HepG2 (cell line): ENCODE measurements at places on chromosomes 2 and 18. TPM values are rescaled to one million over a fixed set of nuclear protein-coding genes. Genes with fewer than 3 reads are reported as not detected.

GRCh38 chr2:50856016-50856541 lies 175.9 kb downstream of the NRXN1 start:
- DNase-seq: no peak
- H3K36me3 ChIP-seq: no peaks in the 10 kb centered on the region
- no peak overlapping the region for H3K27ac ChIP-seq
- H3K4me3 ChIP-seq: no peak overlapping the region
- no peaks in the 10 kb centered on the region for H3K4me1 ChIP-seq

The TBR1 gene
- not detected in 2 replicates for total RNA-seq

DNA sequence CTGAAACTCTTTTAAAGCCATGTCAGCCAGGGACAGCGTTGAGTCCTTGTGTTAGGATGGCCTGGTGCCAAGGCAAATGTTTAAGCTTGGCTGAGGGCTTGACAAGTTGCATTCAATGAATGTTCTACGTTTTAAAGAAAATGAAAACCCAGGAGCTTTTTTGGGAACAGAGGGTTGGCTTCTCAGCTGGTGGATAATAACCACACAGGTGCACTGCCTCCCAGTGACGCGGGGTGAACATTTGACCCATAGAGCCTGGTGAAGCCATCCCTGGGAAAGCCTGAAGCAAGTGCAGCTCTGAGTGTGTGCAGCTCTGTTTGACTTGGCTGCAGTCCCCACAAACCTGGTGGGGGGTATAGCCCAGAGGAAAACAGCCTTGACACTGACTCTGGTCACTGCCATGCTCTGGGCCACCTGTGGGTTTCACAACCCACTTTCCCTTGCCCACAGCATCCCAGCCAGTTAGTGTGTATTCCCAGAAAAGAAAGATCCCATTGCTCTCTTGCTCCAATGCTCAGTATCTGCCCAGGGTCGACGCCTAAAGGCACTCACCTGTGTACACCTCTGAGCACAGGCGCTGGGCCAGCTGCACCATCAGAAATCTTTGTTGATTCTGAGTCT lies 874.9 kb downstream of the RNF144A start:
- H3K4me3 ChIP-seq: no peak overlapping the region
- DNase-seq: peak; percentile 18
- no peaks in the 10 kb centered on the region for H3K36me3 ChIP-seq
- no peak overlapping the region for H3K27ac ChIP-seq
- no peaks in the 10 kb centered on the region; the same call in 2 of the 3 replicates for H3K27me3 ChIP-seq
- H3K4me1 ChIP-seq: no peaks in the 10 kb centered on the region

The TMEM247 gene
- not detected in 2 replicates for total RNA-seq

DNA sequence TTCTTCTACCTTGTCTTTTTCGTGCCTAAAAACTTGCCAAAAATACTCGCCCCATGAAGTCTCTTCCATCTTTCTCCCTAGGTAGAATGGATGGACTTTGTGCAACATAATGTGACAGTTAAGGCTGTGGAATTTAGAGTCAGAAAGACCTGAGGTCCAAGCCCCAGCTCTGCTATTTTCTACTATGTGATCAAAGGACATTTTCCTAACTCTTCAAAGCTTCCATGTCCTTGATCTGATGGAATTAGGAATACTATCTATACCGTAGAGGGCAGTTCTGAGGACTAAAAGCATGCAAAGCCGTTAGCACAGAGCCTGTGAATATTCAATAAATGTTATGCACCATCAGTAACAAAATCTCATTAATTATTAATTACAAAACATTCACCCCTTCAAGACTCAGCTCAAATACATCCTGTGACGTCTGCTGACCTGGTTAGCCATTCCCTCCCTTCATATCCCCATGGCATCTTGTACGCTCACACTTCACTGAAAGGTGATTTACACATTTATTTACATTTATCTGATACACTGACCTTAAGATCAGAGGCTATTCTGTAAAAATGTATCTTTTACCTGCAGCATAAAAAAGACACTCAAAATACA lies 15.1 kb downstream of the IWS1 start:
- H3K4me1 ChIP-seq: peaks cover 60% of the 10 kb centered on the region
- peaks cover 12% of the 10 kb centered on the region for H3K36me3 ChIP-seq
- no peak overlapping the region for H3K4me3 ChIP-seq
- H3K27ac ChIP-seq: peak overlapping the region; percentile 60
- H3K27me3 ChIP-seq: no peaks in the 10 kb centered on the region

DNA sequence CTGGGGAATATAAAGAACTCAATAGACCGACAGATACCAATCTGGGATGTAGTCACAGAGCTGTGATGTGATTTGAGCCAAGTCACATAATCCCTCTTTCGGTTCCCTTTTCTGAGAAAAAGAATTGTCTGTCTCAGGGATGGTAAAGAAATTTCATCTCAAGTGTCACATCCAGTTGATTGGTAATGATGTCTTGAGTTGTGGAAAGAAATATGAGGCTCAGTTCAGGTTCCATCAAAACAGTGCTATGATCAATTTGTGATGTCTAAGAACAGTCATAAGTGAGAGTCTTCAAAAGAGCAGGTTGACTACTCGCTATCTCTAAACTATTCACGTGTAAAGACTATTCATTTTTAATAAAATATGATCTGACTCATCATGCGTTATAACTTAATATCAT lies 223.3 kb downstream of the METTL4 start:
- no peak overlapping the region for H3K4me3 ChIP-seq
- H3K27me3 ChIP-seq: no peaks in the 10 kb centered on the region; the same call in 1 of the 2 replicates
- H3K27ac ChIP-seq: no peak overlapping the region
- H3K4me1 ChIP-seq: no peaks in the 10 kb centered on the region
- no peak for DNase-seq

DNA sequence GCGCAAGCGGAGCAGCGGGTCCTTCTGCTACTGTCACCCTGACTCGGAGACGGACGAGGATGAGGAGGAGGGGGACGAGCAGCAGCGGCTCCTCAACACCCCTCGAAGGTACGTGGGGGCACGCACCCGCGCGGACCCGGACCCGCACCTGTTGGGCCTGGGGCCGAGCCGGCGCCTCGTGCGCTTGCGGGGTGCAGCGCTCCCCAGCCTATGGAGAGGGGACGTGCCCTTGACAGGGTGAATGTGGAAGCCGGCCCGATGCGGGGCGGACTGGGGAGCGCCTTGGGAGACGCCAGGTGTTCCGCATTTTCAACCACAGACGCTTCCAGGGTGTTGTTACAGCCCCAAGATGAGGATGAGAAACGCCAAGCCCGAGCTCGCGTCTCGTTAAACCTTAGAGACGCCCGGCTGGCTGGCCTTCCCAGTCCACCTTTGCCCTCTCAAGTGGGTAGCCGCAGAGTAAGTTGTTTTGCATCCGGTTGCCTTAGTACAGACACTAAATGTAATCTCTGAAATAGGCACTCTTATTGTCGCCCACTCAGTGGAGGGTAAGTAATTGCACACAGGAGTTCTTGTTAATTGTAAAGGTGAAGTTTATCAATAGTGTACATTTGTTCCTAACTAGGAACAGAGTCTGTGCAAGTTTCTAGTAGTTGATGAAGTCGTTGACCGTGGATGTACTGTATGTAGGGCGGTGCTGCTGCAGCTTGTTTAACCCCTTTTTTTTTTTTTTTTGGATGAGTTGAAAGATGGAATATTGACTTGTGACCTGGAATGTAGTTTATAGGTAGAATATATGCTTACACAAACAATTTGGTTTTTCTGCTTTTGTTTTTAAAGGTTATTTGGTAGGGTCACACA lies 815 bp downstream of the GMCL1 start:
- no peaks in the 10 kb centered on the region for H3K27me3 ChIP-seq
- H3K27ac ChIP-seq: peak overlapping the region; percentile 56
- H3K36me3 ChIP-seq: no peaks in the 10 kb centered on the region; the same call in 1 of the 3 replicates

- peaks cover 9% of the 10 kb centered on the region; the same call in 1 of the 2 replicates for H3K4me1 ChIP-seq
- H3K36me3 ChIP-seq: no peaks in the 10 kb centered on the region
- H3K27ac ChIP-seq: no peak overlapping the region
Measured at GRCh38 chr2:64213532-64214275, 69.5 kb upstream of the PELI1 start.

- no peak overlapping the region for H3K27ac ChIP-seq
- H3K36me3 ChIP-seq: no peaks in the 10 kb centered on the region
- H3K4me3 ChIP-seq: no peak overlapping the region
- no peaks in the 10 kb centered on the region for H3K4me1 ChIP-seq
- no peak for DNase-seq
Measured at GRCh38 chr18:76657911-76658470, 162.9 kb upstream of the ZNF516 start.

The TOGARAM2 gene
- under 0.01 TPM in 1 of 2 replicates, not detected in the other for total RNA-seq

DNA sequence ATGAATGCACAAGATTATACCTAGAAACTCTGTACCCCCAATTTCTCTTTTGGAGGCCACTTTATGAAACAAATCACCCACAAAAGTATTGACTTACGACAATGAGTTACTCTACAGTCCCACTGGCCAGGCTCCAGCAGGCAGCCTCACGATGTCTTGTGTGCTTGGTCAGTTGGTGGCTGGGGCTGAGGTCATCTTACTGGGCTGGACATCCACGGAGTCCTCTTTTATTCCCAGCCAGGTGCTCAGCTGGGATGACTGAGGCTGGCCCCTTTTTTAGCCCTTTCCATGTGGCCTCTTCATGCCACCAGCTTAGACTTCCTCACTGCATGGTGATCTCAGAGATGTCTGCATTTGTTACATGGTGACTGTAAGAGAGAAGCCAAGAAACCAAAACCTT lies 8.9 kb upstream of the ID2 start:
- no peak overlapping the region for H3K4me3 ChIP-seq
- H3K36me3 ChIP-seq: no peaks in the 10 kb centered on the region
- no peaks in the 10 kb centered on the region for H3K27me3 ChIP-seq
- H3K27ac ChIP-seq: no peak overlapping the region
- DNase-seq: no peak

DNA sequence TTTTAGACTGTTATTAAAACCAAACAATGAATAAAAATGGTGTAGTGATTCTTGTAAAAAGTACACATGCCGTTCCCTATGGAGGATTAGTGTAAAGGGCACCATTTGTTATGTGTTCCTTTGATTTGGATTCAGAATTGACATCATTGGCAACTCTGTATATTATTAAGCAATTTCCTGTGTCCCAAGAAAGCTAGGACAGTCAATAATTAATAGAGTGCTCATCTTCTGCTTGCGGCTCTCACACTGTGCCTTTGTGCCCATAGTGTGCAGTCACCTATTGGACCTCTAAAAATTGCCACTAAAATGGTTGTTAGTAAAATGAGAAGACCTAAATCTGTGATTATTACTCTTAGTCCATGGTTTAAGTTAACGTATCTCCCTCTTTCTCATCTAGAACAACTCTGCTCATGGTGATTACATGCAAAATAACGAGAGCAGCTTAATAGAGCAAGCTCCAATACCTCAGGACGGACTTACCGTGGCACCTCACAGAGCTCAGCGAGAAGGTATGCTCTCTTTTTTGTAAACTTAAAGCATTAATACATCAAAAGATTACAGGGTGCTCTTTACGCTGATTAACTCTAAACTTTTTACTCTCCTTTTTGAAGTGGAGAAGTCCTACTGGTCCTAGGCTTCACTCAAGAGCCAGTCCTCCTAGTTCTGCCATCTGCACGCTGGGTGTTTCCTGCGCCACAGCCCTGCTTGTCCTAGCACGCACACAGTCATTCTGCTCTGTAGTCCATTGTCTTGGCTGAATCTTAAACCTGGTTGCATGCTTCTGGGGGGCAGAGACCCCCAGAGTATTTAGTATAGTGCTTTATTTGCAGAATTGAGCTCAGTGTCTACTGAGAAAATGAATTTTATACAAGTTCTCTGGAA lies 16.7 kb downstream of the ZCCHC2 start:
- peaks cover 57% of the 10 kb centered on the region for H3K4me1 ChIP-seq
- H3K36me3 ChIP-seq: peaks cover 18% of the 10 kb centered on the region
- H3K4me3 ChIP-seq: peak overlapping the region; percentile 2; the same call in 1 of the 2 replicates
- peak overlapping the region; percentile 46 for H3K27ac ChIP-seq
- DNase-seq: peak; percentile 53

The ERFE gene
- not detected in 2 replicates for total RNA-seq

The PSMA8 gene
- total RNA-seq: not detected in 2 replicates

DNA sequence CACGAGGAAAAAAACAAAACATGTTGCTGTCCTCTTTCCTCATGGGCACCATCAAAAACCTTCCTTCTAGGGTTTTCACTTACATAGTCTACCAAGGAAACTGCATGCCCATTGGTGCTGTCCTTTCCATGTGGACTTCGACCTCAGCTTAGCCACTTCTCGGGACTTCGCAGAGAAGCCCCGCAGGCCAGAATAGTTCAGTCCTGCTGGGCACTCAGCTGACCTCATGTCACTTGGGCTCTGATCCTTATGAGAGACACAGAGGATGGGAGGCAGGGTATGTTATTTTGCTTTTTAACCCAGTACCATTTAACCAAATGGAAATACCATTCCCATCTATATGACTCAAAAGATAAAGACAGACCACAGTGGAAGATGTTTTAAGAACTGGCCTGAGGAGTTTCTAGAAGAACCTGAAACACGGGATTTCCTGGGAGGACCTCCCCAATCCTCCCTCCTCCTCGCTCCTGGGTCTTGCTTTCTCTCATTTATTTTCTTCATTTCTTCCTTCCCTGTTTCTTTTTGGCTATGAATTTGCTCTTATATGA lies 28.4 kb downstream of the AAK1 start:
- no peak overlapping the region for H3K27ac ChIP-seq
- peaks cover 13% of the 10 kb centered on the region for H3K4me1 ChIP-seq
- no peak overlapping the region for H3K4me3 ChIP-seq
- H3K27me3 ChIP-seq: no peaks in the 10 kb centered on the region
- DNase-seq: peak; percentile 10

DNA sequence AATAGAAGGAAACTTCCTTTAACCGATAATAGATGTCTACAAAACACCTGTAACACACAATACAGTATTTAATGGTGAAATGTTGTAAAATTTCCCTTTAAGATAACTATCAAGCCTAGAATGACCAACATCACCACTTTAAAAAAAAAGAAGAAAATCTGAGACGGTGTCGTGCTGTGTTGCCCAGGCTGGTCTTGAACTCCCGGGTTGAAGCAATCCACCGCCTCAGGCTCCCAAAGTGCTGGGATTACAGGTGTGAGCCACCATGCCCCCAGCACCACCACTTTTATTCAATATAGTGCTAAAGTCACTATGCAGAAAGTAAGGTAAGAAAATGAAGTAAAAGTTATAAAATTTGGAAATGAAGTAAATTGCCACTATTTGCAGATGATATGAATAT lies 96.9 kb downstream of the MYOM1 start:
- H3K27ac ChIP-seq: no peak overlapping the region
- H3K27me3 ChIP-seq: no peaks in the 10 kb centered on the region
- H3K4me3 ChIP-seq: no peak overlapping the region
- peaks cover 41% of the 10 kb centered on the region for H3K4me1 ChIP-seq
- no peak for DNase-seq

DNA sequence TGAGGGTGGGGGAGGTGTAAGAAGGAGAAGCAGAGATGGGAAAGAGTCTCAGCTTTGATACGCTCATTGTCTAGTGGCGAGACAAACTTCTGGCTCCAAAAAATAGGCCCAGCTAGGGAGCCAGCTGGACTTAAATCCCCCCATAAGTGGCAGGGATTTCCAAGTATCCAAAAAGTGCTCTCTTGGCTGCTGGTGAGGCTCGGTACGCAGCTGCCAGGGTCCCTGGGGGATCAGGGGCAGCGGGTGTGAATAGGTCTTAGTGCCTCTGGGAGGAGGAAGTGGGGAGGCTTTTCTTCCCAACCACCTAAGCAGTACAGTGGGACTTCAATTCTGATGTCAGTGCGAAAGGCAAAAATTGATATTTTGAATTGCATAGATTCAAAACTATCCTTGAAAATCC lies 73.5 kb downstream of the ALK start:
- no peaks in the 10 kb centered on the region for H3K27me3 ChIP-seq
- no peak overlapping the region for H3K4me3 ChIP-seq
- H3K36me3 ChIP-seq: no peaks in the 10 kb centered on the region
- DNase-seq: no peak
- H3K27ac ChIP-seq: no peak overlapping the region

GRCh38 chr2:235856151-235856854 lies 311.9 kb downstream of the GBX2 start:
- no peaks in the 10 kb centered on the region for H3K4me1 ChIP-seq
- H3K36me3 ChIP-seq: peaks cover 2% of the 10 kb centered on the region; the same call in 1 of the 2 replicates
- H3K27me3 ChIP-seq: no peaks in the 10 kb centered on the region
- DNase-seq: no peak
- H3K27ac ChIP-seq: no peak overlapping the region
- H3K4me3 ChIP-seq: no peak overlapping the region
